ENCODE measurements at places on chromosomes 1 and 21.

GRCh38 chr1:87263281-87263680 lies 65.4 kb upstream of the LMO4 start:
- DNase-seq = no peak

GRCh38 chr1:89832496-89833127 lies 11.8 kb downstream of the LRRC8D start:
- no peak for DNase-seq

DNA sequence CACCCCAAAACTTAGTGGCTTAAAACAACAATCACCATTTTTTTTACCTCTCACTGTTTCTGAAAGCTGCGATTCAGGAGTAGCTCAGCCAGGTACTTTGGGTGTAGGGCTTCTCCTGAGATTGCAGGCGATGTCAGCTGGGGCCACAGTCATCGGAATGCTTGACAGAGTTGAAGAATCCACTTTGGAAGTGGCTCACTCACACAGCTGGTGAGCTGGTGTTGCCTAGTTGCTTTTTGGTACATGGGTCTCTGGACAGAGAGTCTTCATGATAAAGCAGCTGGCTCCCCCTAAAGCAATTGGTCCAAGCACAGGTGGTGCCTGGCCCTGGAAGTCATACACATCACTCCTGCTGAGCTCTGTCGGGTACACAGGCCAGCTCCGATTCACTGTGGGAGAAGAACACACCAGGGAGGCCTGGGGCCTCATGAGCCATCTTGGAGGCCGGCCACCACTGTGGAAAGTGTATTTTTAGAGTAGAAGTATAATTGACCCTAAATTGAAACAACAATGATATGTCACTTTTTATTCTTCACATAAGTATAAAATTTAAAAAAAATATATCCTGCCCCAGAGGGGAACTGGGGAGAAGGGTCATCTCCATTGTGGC lies 75.2 kb upstream of the GALNT2 start:
- DNase-seq = no peak

DNA sequence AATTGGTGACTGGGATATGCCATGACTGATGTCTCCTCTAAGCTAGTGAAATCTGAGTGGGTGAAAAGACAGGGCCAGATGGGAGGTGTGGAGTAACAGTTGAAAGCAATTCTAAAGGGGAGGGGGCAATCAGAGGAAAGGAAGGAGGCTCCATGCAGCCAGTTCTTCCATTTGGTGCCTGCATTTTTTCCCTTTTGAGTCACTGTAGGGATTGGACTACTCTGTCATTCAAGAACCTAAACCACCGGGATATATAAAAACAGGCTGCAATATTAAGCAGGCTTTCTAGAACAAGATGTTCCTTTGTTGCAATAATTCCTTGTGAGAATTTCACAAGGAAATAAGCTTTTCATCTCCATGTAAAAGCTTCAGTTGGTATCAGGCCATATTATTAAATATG lies 18.3 kb downstream of the CLIC6 start:
- DNase-seq = no peak

DNA sequence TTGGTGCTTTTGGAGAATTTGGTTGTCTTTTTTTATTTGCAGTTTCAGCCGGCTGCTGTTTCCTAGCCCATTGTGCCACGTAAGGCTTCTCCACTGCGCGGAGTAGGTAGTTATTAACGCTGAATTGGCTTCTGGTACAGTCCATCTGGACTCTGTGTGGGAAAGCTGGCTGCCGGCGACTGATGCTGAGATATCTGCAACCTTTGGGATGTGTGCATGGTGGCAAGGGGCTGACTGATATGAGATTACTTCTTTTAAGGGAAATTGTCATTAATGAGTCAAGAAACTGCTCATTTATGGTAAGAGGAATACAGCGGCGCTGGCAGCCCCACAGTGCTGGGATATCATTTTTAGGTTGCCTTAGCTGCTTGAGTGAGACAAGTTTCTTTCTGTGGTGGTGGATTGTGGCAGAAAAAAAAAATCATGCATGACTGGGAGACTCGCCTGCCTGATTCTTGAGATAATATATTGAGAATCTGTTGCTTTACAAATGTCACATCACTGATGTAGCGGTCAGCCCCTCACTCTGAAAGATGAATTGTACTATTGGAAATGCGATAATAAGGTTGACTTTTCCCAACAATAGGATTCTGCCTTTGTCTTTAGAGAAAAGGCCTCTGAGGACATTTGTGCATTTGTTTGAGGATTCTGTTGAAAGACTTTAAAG lies 2.5 kb upstream of the ELAVL4 start:
- DNase-seq = no peak

- DNase-seq = no peak
These were observed at the start of gene CLCA4 for GRCh38 chr1:86546787-86547221. CLCA4 (plus strand) TSS chr1:86547078; CDS start chr1:86547120, 42 bp downstream.

GRCh38 chr1:248610301-248610700 lies 12.8 kb upstream of the OR2T10 start:
- DNase-seq = no peak

- DNase-seq = no peak
These were observed 40.8 kb upstream of the WARS2 start for GRCh38 chr1:119181218-119181617.

GRCh38 chr1:184745929-184746638 lies 8.6 kb downstream of the EDEM3 start:
- no peak for DNase-seq

- DNase-seq = no peak
These were observed 194.6 kb downstream of the TNR start for GRCh38 chr1:175548774-175549173.

GRCh38 chr1:147591261-147591891 lies 50.1 kb downstream of the BCL9 start:
- no peak for DNase-seq

GRCh38 chr1:30548294-30548693 lies 175.1 kb downstream of the MATN1 start:
- DNase-seq = no peak

GRCh38 chr1:55050283-55050682 lies 10.9 kb downstream of the PCSK9 start:
- DNase-seq = no peak

DNA sequence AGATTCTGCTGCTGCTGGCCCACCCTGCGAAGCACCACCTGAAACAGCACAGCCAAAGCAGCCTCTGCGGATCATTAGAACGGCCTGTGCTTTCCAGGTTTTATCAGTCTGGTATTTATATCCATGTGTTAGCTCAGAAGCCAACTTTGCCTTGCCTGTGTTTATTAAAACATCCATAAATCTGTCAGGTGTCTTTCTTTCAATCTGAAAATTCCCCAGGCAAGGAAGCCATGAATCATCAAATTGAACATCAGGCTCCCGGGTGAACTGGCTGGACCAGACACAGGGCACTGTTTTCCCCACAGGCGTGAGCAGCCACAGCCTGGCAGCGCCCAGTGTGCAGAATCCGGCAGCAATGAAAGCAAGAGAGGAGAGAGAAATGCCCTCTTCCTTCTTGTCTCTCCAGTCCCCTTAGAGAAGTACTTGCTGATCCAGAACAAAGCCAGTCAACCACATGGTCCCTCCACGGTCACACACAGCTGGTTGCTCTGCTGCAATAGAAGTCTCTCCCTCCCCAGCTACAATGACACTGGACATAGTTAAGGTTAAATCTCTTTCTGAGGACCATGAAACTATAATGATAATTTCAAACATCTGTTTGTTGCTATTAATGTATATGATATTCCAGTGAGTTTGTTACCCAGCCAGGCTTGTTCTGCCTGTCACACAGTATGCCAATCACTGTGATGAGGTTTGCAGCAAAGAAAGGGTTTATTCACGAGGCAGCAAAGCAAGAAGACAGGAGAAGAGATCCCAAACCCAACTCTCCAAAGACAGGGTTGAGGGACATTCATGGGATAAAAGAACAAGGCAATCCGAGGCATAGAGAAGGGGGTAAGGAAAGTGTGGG lies 212.1 kb upstream of the FMN2 start:
- no peak for DNase-seq

DNA sequence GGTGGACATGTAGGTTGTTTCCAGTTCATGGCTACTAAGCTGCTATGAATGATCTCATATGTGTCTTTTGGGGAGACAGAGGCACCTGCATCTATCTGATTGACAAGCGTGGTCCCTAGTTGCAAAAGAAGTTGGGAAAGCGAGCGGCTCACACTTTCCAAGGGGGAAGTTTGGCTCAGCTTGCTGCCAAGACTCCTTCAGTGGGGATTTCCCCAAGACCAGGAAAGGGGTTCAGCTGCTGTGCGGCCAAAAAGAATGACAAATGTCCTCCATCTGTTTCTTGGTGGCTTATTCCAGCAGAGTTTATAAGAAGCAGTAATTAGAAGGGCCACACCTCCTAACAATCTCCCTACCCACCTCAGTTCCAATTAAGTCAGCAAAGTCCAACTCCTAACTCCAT lies 128.5 kb upstream of the GALNT2 start:
- no peak for DNase-seq

DNA sequence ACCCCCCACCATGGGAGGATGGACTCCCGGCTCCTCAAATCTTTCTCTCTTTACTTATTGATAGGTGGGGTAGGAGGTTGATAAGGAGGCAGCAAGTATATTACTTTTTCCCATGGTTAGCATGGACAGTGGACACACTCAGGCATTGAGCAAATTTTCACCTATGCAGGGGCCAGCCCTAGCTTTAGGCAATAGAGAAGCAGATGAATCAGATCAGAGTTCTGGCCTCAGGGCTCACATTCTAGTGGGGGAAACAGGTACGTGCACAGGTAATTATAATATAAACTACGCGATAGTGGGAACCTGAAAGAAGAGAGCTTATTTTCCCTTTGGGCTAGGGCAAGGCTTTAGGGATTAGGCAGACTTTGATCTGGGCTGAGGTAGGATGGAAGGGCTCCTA lies 13.5 kb upstream of the FOXE3 start:
- DNase-seq = no peak

DNA sequence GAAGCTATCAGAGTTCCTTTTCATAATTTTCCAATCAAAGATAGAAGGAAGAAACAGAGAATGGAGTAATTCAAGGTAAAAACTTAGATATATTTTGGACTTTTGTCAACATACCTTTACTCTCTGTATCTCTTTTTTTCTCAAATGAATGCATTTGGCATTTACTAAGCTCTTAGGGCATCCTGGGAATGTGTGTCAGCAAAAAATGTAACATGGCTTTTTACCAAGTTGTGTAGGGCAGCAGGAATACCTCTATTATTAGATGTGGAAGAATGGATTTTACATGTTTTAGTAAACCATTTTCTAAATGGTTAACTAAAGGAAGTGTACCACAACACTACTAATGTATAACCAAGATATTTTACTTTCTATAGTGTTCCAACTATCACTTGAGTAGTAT lies 4.2 kb upstream of the COL11A1 start:
- DNase-seq = no peak

DNA sequence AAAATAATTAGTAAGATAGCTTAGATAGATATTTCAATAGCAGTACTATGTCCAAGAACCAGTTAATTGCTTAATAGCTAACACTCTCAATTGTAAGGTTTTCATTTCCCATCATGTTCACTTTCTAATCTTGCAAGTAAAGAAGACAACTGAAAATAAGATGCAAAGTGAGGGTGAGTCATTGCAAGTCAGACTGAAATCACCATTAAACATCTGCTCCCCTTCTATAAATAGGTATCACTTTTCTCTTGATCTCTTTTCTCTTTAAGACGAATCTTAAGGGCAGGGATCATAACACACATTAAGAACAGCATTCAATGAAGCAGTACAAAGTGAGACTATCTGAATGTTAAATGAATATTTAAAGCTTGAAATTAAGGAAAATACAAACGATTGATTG lies 40.4 kb downstream of the UBR4 start:
- DNase-seq = no peak

DNA sequence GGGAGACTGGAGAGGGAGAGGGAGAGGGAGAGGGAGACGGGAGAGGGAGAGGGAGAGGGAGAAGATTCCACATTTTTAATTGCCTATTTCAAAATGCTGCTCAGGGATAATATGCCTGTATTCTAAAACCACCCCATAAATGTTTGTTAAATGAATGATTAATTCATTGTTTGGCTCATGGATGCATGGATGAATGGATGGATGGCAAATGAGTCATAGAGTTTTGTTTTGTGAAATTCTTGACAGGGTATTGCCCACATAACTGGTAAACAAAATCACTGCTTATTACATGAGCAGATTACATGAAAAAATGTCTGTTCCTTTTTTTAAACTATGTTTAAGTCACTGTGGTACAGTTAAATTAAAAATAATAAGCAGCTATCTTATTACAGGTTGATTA lies 220.4 kb downstream of the ZP4 start:
- DNase-seq = no peak

- DNase-seq = no peak
These were observed 216.3 kb upstream of the ZC3H12A start for GRCh38 chr1:37258068-37258467.

DNA sequence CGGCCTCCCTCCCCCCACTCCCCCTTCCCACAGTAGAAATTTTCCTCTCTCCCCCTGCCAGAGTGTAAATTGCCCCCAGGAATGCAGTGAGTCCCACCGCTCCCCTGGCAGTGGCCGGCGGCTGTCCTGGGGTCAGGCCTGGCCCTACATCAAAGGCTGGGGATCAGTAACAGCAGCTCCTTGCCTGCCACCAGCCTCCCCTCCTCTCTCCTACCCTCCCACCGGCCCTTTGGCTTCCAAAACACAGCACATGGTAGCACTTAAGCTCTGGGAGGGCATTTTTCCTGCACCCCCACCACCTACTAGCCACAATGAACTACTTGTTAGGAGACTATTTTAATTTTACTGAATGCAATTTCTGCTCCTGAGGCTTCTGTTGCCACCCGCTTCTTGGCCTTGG lies 9.0 kb upstream of the COL8A2 start:
- no peak for DNase-seq

DNA sequence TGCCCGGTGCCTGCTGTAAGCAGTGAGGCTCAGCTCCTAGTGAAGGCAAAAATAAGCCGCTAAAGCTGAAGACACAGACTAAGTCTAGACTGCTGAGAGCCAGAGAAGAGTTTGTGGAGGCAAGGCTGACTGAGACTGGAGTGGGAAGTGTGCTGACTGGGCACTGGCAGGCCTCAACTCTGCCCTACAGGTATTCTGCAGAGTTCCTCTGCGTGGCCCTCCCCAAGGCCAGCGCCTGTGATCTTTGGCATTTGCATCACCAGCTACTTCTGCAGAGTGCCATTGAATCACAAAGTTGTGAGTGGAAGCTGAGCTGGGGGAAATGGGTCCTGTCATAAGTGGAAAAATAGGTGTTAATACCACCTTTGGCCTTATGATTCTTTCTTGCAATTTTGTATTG lies 905.7 kb downstream of the PLA2G4A start:
- no peak for DNase-seq

GRCh38 chr1:87284456-87285240 lies 44.0 kb upstream of the LMO4 start:
- DNase-seq = no peak

DNA sequence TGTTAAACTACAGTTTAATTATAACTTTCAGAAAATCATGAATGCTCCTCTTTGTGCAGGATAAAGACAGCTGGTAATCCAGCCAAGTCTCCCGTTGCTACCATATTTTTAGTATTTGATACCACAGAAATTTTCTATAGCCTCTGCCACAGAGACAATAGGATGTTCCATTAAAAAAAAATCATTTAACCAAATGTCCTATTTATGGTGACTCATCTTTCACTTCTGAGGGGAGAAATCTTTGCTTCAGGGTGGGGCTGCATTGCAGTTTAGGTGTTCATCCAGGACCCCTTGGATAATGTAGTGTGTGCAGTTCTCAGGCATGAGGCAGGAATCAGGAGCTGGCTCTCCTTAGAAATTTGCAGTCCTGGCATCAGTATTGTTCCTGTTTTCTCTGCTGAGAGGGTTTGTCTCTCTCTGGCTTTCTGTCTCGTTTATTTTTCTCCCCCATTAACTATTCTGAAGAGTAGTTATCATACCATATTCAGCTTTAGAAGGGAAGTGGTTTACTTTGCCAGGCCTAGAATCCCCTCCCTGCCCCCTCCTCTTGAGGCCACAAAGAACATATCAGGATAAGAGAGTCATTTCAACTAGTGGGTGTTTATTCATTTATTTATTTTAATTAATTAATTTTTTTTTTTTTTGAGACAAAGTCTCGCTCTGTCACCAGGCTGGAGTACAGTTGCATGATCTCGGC lies 3.1 kb downstream of the PRUNE1 start:
- DNase-seq = no peak

Data from 8988T (cell line).